Mammary epithelial cell (primary cell): ENCODE measurements at places on chromosomes 6 and 20. TPM values are rescaled to one million over a fixed set of nuclear protein-coding genes. Genes with fewer than 3 reads are reported as not detected.
A peak's percentile ranks its signal among the peaks of the same experiment; 100 is the strongest.

The RAD21L1 gene
- not detected in 2 replicates for total RNA-seq

The BCAS1 gene
- not detected in 2 replicates for total RNA-seq

The EPPIN gene
- total RNA-seq, result not detected

The OOEP gene
- not detected in 2 replicates for total RNA-seq

The ASIP gene
- total RNA-seq, result not detected

The BPIFB4 gene
- total RNA-seq, result not detected

The FNDC1 gene
- 0.33 TPM for total RNA-seq

The ISM1 gene
- total RNA-seq, result 0.33 TPM

The FHL5 gene
- total RNA-seq, result not detected

The OTOR gene
- total RNA-seq, result not detected

The ELOVL2 gene
- total RNA-seq, result not detected

GRCh38 chr6:136468711-136469110 is 81.5 kb downstream of the MAP7 start:
- no peak for DNase-seq

GRCh38 chr6:12010635-12011275 is 1.4 kb upstream of the HIVEP1 start:
- DNase-seq, result no peak

DNA sequence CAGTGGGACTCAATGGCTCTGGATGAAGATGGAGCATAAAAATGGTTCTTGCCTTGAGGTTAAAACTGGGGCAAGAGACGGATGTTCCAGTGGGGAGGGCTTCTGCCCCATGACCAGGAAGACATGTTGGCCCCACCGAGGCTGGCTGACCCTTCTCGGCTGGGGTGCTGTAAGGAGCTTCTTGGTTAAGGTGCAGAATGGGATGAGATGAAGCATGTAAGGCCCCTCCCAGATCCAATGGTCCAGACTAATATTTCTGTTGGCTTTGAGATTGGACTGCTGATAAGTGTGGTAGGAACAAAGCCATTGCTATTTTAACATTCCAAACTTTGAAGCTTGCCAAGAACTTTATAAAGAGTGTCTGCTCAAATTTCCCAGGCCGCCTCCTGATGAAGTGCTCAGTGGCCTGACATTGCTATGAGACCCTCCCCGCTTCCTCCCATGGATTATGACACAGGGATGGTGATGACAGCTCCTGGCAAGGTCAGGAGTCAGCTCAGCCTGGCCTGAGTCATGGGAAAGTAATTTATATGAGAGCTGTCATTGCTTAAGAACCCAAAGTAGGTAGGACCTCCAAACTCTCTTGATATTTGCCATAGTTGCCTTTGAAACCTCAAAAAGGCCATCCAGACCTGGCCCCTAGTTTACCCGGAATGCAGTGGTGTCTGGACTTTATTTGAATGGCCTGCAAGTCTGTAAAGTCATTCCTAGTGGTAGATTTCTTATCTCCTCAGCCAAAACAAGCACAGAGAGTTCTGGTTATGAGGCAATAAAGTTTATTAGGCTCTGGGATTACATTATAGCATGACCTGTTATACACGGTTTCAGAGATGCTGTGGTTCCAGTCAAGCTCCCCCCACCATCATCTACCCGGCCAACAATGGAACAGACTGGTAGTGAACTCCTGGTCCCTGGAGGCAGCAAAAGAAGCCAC is 55.2 kb downstream of the TGM2 start:
- peak; percentile 85 for DNase-seq

DNA sequence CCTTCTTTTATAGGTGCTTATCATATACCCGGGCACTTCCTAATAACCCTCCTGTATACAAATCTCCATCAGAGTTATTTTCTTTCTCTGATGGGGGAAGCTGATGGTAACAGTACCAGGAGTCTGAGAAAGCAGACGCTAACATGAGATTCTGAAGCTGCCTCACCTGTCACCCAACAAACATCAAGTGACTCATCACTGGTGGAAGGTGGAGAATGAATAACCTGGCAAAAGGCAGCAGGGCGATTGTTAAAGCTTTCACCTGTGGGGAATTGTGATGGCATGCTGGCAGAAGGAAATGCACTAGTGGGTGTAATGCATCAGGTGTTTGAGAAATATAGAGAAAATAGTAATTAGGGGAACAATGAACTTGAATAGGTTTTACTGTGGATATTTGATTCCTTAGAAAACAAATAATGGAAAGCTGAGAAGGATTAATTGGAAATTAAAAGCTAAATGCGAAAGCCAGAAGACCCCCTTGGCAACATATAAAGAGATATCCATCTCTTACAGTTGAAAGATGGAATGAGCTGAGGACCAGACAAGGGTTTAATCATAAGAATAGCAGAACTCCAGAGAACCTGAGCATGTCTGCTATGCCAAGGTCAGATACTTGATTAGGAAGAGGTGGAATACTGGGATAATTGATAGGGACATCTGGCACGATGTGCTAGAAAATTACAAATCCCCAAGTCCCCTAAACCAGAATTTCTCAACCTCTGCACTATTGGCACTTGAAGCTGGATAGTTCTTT is 517.1 kb downstream of the PKHD1 start:
- DNase-seq, result peak; percentile 57

DNA sequence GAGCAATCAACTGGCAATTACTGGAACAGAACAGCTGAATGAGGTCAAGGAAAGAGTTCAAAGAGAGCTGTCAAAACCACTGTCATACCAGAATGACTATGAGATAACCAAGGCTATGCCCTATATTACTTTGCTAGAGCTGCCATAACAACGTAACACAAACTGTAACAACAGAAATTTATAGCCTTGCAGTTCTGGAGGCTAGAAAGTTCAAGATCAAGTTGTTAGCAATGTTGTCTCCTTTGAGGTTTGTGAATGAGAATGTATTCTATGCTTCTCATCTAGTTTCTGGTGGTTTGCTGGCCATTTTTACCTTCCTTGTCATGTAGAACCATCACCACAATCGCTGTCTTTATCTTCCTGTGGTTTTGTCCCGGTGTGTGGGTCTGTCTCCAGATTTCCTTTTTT is 1323.0 kb upstream of the GJE1 start:
- DNase-seq, result no peak

DNA sequence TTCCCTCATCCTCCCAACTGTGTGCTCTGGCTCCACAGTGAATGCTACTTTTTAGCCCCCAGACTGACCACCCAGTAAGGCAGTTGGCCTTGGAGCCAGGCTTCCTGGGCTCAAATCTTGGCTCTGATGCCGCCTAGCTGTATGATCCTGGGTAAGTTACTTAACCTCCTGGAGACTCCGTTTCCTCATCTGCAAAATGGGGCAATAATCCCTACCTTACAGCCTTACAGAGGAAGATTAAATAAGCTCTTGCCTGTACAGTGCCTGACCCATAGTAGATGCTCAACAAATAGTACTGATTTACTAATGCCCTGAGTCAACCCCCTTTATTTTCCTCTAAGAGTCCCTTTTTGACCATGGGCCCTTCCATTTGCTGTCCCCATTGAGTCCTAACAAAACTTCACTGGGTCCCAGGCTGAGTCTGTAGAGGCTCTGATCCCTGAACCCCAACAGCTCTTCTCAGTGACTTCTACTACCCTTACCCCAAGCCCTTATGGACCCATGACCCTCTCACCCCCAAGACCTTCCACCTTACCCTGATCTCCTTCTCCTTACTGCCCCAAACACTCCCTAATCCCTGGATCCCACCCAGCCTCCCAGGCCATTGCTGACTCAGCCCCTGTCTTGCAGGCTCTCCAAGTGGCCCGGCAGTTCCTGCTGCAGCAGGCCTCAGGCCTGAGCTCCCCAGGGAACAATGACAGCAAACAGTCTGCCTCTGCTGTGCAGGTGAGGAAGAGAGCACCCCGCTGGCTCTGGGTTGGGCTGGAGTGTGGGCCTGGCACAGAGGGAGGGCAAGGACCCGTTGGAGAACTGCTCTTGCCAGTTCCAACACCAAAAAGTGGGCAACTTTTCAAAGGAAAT is 31.4 kb downstream of the FOXP4 start:
- DNase-seq, result peak; percentile 60

- no peak for DNase-seq
Measured at GRCh38 chr6:36692861-36693702, 4.5 kb upstream of the RAB44 start.

- peak; percentile 40 for DNase-seq
Measured at GRCh38 chr20:44504402-44505307, 17.2 kb downstream of the SERINC3 start.

GRCh38 chr20:37994512-37994911 is 38.7 kb downstream of the TTI1 start:
- DNase-seq, result peak; percentile 70

DNA sequence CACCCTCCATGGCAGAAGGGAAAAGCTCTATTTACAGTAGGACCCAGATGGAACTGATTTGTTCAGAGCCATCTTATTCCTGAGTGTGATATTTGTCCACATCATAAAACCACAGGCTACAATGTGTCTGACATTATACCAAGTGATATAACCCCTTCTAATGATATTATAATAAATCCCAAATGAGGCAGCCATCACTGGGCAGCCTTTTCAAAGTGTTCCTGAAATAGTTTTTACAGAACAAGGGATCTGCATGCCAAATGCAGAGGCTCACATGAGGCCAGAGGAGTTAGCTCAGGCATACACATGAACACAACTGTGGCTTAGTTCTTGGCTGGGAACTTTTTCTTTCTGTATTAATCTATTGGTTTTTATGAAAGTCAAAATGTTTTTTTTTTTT is 207.7 kb downstream of the MAFB start:
- no peak for DNase-seq

DNA sequence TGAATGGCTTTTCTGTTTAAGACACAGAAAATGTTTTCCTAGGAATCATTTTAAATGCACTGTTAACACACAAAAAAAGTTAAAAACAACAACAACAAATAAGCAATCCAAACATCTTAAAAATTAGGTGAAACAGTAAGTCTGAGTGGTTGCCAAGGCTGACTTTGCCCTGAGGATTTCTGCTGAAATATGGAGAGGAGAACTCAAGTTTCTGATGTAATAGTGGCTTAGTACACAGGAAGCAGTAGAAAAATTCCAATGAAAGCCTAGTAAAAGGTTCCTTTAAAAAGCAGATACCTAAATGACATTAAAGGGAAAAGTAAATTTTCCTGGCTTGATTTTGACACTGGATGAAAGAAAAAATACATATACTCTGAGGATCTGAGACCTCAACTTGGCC is 184.2 kb downstream of the EPM2A start:
- no peak for DNase-seq

DNA sequence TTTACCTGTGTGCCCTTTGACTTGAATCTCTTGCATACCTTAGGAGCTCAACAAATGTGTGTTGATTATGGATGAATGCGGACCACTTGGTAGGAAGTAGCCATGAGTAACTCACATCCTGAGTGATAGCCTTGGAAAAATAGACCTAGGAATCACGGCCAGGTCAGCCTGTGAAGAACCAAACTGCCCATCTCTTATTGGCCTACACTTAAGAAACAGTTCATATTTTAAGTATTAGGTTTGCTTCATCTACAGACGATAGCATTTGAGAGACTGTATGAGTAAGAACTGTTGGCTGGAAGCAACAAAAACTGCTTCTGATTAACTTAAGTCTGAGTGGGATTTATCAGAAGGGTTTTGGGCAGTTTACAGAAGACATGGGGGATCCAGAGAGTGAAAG is 320.1 kb upstream of the PRND start:
- DNase-seq, result no peak
